ENCODE measurements at places on chromosomes 1 and 21. TPM values are rescaled to one million over a fixed set of nuclear protein-coding genes. Genes with fewer than 3 reads are reported as not detected.

SFN gene
- 0.44 TPM for total RNA-seq

BARHL2 gene
- total RNA-seq: not detected

DNA sequence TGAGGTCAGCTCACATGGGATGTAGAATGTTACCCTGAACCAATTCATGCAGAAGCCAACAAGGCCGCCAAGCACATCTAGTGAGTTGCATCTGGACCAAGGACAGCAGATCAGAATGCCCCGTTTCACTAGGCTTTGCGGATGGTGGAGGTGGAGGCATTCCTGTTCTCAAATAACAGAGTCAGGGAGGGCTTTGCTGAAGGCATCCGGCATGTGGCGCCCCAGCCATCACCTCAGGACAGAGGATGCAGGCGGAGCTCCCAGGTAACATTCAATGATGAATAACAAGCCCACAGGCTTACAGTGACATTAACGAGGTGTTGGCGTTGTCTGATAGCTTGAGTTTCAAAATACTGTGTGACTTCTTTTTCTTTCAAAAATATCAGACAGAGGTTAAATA, 476.2 kb downstream of the CAMTA1 start:
- no peak for DNase-seq

GRCh38 chr21:21730512-21730911, 732.3 kb downstream of the NCAM2 start:
- no peak for DNase-seq
